ENCODE measurements at places on chromosomes 13 and 19. TPM values are rescaled to one million over a fixed set of nuclear protein-coding genes. Genes with fewer than 3 reads are reported as not detected.

DNA sequence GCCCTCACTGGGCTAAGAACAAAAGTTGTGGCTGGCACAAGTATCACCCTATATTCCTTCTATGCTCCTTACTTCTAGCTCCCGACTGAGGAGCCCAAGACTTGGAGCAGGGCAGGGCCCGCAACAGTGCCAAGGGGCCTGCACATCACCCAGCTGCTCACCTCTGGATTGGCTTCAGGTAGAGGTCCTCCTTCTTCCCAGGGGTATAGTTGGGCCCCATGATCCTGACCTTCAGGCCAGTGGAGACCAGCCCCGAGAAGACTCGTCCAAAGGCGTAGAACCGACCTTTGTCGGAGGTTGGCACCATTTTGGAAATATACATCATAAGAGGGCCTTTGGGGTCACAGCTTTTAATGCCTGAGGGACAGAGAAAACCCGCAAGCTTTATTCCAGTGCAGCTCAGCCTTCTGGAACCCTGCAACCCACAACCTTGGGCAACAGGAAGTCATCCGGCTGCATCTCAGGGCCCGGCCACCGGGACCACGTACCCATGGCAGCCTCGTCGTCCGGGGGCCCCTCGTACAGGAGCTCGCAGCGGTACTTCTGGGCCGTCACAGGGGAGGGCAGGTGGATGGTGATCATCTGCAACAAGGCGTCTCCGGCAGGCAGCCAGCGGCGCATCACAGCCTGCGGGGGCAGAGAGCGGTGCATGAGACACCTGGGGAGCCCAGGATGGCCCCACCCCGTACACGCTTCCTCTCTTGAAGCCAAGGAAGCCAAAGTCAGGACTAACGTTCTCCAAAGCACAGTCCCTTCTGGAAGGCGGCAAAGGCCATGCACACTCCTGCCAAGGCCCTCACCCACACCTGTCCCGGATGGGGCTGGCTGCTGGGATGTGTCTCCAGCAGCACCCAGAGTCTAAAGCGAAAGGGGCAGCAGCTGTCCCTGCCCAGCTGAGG, 4.7 kb downstream of the EEF2 start:
- no peak for DNase-seq

GRCh38 chr19:49999371-50000010, 25.7 kb downstream of the VRK3 start:
- no peak for DNase-seq

Gene TNFSF9
- 0.55 TPM for total RNA-seq

Gene OR10H1
- total RNA-seq = not detected

- DNase-seq = no peak
Observed at GRCh38 chr13:85724546-85725432, 74.4 kb downstream of the SLITRK6 start.

Gene SELENOV
- not detected for total RNA-seq

GRCh38 chr13:20001366-20002190, 43.1 kb downstream of the ZMYM2 start:
- no peak for DNase-seq

Gene GSX1
- total RNA-seq = not detected

Gene SRRM5
- 0.22 TPM for total RNA-seq

DNA sequence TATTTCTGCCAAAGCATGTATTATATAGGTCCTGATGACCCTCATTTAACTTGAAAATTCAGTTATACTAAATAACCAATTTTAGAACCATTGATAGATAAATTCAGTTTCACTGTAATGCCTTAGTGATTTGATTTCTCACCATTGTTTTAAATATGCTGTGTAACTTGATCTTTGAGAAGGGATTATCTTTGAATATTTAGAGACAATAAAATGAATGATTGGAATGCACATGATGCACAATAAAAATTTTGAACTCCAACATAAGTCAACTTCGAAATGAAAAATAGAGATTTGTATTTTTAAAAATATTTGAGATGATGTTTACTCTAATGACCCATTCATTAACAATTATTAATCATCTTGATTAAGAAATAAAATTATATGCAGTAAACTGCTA, 654.5 kb downstream of the OLFM4 start:
- DNase-seq = no peak

Gene ONECUT3
- total RNA-seq = not detected

Gene IQCN
- total RNA-seq = 2.7 TPM

Gene SLC17A7
- total RNA-seq = 0.13 TPM

GRCh38 chr13:44276061-44276460, 97.6 kb upstream of the SERP2 start:
- no peak for DNase-seq

Gene C1QTNF9B
- total RNA-seq = 0.42 TPM
